Esophagus mucosa (tissue), 1 donor: ENCODE measurements at places on chromosomes 11 and 22. TPM values are rescaled to one million over a fixed set of nuclear protein-coding genes. Genes with fewer than 3 reads are reported as not detected.
A peak's percentile ranks its signal among the peaks of the same experiment; 100 is the strongest.

- ATAC-seq: peak; percentile 55
Observed at GRCh38 chr22:28075358-28075981, 156.4 kb upstream of the PITPNB start.

DNA sequence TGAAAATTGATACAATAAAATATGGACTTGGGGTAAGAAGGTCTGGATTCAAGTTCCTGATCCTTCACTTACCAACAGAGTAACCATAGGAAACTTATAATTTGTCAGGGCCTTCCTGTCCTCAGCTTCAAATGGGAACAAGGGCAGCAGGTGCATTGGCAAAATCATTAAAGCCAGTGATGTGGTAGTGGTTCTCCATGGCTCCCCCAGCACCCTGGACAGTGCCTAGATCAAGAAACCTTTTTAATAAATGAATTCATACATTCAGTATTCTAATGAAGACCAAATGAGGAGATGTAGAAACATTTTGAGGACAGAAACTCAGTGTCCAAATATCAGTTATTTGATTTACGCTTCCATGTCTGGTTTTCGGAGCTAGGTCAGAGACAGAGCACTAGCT is 51.1 kb downstream of the SPATA19 start:
- no peak for ATAC-seq

DNA sequence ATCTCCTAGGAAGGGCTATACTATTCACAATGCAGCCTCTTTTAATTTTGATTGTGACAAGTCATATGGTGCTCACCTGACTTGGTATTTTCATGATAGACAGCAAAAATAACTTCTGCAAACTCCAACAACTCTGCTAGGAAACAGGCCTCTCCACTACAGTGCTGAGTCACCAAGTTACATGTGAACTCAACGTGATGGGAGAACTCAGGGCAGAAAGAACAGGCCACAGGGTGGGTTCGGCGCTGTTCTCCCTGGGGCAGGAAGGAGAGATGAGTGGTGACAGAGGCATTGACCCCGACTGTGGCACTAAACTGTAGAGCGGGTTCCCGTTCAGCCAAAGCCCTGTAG is 76.6 kb upstream of the UCP3 start:
- ATAC-seq: no peak

- ATAC-seq: peak; percentile 84
Observed at GRCh38 chr22:37896181-37896592, 9.9 kb upstream of the MICALL1 start.

- no peak for ATAC-seq
Observed at GRCh38 chr11:98155696-98156095, 865.1 kb upstream of the CNTN5 start.

- no peak for ATAC-seq
Observed at GRCh38 chr11:120030411-120030810, 107.5 kb downstream of the TRIM29 start.

GRCh38 chr11:986270-986951 is 50.1 kb downstream of the MUC6 start:
- peak; percentile 92 for ATAC-seq

- no peak for ATAC-seq
Observed at GRCh38 chr11:79129702-79130101, 311.1 kb downstream of the TENM4 start.

GRCh38 chr22:46007848-46008261 is 30.9 kb upstream of the WNT7B start:
- peak; percentile 59 for ATAC-seq

DNA sequence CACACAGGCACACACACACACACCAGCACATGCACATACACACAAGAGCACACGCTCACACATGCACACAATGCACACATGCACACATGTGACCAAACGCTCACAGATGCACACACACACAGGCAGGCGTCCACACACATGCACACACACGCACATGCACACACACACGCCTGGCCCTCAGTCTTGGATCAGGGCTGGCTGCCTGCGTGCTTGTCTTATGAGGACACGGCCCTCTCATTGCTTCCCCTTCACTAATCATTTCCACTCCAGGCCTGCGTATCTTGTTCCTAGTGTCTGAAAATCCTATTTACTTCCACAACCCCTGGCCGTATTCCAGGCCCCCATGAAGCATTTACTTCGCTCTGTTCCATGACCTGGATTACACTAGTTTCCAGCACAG is 740.5 kb downstream of the BRD1 start:
- no peak for ATAC-seq

- ATAC-seq: peak; percentile 37
Observed at GRCh38 chr11:61297746-61298145, 2.6 kb upstream of the VWCE start.

- ATAC-seq: no peak
Observed at GRCh38 chr11:35414311-35414710, 5.0 kb downstream of the SLC1A2 start.

GRCh38 chr11:77067861-77068443 is 1.2 kb downstream of the CAPN5 start:
- no peak for ATAC-seq

GRCh38 chr11:76798202-76798581 is 15.0 kb downstream of the TSKU start:
- ATAC-seq: peak; percentile 73

DNA sequence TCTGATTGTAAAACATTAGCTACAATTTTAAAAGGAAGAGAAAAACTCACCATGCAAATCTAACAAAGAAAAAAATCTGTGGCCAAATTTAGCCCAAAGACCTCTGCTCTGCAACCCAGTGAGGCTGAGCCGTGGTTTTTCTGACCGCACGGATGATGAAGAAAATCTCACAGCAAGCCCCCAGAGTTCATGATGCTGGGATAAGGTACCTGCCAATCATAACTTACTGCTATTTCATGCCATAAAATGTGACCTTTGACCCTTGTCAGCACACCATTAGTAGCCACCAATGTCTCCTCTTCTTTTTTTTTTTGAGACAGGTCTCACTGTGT is 11.1 kb downstream of the CERK start:
- no peak for ATAC-seq

DNA sequence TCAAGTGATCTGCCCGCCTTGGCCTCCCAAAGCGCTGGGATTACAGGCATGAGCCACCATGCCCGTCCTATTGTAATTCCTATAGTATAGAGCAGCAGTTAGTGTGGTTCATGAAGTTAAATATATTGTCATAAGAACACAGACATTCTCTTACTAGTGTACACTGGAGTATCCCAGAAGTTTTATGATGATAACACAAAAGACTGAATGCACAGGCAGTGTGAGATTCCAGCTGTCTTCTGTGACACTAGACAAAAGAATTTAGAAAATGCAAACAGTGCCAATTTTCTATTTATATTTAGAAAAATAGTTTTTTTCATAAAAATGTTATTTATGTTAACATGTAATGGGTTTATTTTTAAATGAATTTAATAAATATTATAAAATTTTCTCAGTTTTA is 39.4 kb upstream of the RBX1 start:
- no peak for ATAC-seq

DNA sequence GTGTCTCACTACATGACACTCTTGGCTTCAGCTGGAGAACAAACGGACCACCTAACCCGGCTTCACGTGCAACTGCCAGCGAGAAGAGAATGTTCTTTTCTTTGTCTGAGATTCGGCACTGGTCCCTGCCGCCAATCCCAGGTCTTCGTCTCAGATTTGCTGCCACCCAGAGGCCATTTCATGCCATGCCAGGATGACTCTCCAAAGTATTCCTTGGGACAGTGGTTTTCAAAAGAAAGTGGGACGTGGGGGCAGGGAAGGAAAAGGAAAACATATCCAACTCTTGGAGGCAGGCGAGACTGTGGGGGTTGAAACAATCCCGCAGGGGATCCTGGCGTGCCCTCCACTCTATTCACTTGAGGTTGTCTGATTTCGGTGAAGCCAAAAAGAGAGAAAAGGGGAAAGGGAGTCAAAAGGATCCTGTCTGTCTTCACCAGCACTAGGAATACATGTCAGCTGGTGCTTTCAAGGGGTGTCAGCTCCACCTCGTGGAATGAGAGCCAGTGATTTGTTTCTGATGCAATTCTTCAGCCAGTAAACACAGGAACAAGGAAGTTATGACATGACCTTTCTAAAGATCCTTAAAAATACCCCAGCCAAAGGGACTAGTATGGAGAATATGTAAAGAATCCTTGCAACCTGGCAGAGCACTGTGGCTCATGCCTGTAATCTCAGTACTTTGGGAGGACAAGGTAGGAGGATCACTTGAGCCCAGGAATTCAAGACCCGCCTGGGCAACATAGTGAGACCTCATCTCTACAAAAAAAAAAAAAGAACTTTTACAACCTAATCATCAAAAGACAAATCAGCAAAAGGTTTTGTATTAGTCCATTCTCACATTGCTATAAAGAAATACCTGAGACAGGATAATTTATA is 41.0 kb upstream of the APLNR start:
- ATAC-seq: peak; percentile 50

DNA sequence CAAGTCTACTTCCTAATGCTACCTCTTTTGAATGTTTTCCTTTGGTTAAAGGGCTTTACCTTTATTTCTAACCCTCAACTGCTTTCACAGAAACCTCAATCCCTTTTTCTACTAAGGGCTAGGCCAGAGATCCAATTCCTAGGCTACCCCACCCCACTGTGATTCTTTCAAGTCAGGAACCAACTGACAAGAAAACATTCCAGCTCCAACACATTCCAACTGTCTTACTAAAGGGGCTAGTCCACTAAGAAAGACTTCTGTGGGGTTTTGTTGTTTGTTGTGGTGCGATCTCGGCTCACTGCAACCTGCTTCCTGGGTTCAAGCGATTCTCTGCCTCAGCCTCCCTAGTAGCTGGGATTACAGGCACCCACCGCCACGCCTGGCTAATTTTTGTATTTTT is 151.3 kb downstream of the APOL5 start:
- ATAC-seq: no peak

DNA sequence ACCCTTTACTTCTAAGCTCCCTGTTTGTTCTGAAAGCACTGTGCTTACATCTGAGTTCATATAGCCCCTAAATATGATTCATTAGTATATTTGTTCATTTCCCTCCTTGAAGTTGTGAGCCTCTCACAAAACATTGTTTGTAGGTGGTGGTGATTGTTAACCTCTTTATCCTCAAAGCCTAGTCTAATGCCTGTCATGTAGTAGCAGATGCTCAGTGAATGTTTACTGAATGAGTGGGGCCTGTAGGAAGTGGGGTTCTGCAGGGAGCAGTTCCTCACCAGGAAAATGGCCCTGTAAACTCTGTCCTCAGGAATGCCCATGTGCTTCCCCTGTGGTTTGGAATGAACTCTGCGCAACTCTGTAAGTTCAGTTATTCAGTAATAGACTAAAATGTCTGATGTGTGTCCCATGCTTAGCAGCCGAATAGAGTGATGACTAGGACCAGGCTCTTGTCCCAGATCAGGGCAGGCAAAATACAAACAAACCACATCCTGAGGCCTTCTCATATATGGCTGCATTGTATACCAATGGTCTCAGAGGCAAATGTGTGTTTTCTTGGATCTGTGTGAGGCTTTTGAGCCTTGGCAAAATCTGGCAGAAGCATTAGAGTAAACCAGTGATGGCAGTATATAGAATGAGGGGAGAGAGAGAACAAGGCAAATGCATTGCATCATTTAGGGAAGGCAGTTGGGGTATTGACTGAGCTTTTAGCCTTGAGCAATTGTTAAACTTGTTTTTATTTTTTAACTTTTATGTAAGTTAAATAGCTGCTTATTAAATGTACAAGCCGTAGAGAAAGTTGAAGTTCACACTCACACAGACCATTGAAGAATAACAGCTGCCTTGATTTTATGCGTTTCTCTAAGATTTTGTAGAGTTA is 91.4 kb upstream of the BIRC3 start:
- ATAC-seq: no peak

- peak; percentile 73 for ATAC-seq
Observed at GRCh38 chr11:57155400-57155799, 26.4 kb upstream of the LRRC55 start.

DNA sequence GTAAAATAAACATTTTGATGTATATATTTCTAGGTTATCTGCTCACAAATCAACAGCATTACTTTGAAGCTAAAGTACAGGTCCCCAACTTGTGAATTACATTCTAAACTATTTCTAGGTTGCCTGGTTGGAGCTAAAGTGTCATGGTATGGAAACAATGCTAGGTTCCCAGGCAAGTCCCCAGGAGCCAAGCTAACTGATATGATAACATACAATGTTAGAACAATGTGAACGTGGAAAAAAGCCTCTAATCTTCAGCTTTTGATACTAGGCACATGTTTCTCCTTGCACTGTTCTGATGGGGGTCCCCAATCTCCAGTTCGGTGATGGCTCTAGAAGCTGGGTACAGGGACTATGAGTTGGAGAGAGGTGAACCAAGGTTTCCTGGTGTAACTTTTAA is 109.8 kb downstream of the ARL14EP start:
- no peak for ATAC-seq

- no peak for ATAC-seq
Observed at GRCh38 chr11:13924801-13925327, 37.7 kb upstream of the SPON1 start.

- ATAC-seq: no peak
Observed at GRCh38 chr11:69813839-69814238, 5.4 kb downstream of the FGF3 start.

GRCh38 chr11:1302041-1302460 is 7.4 kb downstream of the TOLLIP start:
- no peak for ATAC-seq

- no peak for ATAC-seq
Observed at GRCh38 chr11:74520316-74520715, 26.8 kb upstream of the LIPT2 start.

- peak; percentile 71 for ATAC-seq
Observed at GRCh38 chr22:35589071-35589755, 27.9 kb downstream of the MB start.

- ATAC-seq: peak; percentile 99
Observed at GRCh38 chr11:36149538-36150242, 139.5 kb downstream of the COMMD9 start.

DNA sequence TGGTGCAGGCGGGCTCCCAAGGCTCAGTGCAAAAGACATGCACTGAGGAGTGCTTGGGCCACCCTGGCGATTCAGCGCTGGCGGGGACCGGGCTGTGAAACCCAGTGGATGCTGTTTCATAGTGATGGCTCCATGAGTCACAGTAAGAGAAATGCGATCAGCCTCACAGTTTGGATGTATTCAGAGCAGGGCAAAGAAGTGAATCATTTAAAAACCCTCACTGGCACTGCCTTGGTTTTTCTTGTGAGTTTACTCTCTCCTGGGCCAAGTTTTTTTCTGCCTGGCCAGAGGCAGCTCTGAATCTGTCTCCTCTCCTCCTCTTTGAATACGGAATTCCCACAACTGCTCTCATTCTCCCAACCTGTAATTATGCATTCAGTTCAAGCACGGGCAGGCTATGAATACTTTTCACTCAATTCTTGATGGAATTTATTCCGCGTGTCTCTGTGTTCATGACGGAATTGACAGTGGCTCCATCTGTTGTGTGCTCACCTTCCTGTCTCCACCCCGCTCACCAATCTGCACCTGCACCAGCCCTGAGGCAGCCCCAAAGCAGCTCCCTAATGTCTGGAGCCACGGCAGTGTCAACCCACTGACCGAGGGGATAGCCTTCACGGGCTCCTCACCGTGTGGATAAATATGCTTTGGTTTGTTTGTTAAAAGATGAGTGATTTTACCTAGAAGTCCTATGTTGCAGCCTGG is 14.9 kb downstream of the ADAMTS8 start:
- peak; percentile 87 for ATAC-seq

- ATAC-seq: no peak
Observed at GRCh38 chr11:111308140-111308539, 9.8 kb downstream of the POU2AF3 start.

GRCh38 chr22:41308544-41308947 is 7.2 kb downstream of the ZC3H7B start:
- ATAC-seq: no peak

APOA4 gene
- total RNA-seq: not detected

FBLN1 gene
- 39.5 TPM for total RNA-seq

NCR3LG1 gene
- total RNA-seq: 1.4 TPM

POTEH gene
- total RNA-seq: not detected

TRAPPC4 gene
- total RNA-seq: 42.4 TPM

PACSIN3 gene
- total RNA-seq: 55.3 TPM

APOBEC3H gene
- total RNA-seq: not detected

XKR3 gene
- total RNA-seq: not detected

CASP5 gene
- total RNA-seq: not detected
